Aorta (tissue), 5 donors: ENCODE measurements at places on chromosomes 12 and 14.

DNA sequence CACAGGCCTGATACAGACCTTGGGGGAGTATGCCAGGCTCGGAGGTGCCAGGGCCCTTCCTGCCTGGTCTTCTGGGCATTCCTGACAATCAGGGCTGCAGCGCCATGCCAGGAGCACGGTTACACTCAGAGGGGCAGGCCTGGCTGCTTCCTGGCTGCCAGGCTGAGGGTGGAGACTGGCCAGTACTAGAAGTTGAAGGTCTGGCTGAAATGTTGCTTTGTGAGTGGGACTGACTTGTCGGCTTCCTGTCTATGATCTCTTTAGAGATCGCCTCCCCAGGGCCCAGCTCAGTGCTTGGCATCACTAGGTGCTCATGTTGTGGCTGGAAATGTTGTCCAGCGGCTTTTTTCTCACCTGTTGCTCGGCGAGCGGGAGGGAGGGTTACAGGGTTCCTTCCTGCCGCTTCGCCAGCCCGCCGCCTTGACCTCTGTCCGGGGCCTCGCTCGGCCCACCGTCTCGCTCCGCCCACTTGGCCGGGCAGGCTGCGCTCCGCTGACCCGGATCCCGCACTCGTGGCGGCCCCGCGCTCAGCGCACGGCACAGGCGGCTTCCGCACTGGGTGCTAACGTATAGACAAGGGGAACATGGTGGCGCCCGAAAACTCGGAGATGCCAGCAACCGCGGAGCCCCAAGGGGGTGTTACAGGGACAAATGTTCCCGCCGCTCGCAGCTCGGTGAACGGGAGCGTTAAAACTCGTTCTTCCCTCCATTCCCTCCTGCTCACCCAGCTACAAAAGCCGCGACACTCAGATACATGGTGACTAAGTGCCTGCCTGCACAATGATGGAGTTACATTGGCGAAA, 32.6 kb downstream of the PAPLN start:
- DNase-seq = peak; percentile 77

- DNase-seq = no peak
These were observed 113.9 kb downstream of the KTN1 start for GRCh38 chr14:55693904-55694303.

- peak; percentile 64 for DNase-seq
These were observed 2.2 kb upstream of the PPTC7 start for GRCh38 chr12:110585231-110585799.

- no peak for DNase-seq
These were observed 54.3 kb upstream of the OVCH1 start for GRCh38 chr12:29551812-29552211.

GRCh38 chr12:25146686-25147085, 48.3 kb downstream of the DNAI7 start:
- DNase-seq = no peak

DNA sequence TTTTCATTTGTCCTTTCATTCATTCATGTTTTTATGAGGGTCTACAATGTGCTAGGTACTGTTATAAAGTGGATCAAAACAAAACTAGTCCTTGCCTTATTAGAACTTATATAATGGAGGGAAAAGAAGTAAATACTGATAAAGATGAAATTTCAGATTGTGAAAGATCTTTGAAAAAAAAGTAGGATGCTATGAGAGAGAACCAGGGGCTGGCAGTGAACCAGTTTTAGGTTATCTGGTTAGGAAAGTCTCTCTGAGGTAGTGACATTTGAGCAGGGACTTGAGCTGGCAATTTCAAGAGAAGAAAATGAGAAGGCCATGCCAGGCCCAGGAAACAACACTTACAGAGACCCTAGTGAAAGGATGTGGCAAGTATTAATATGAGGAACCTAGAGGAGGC, 57.3 kb upstream of the E2F7 start:
- no peak for DNase-seq

GRCh38 chr12:54282949-54283593, 2.5 kb downstream of the HNRNPA1 start:
- DNase-seq = peak; percentile 57

DNA sequence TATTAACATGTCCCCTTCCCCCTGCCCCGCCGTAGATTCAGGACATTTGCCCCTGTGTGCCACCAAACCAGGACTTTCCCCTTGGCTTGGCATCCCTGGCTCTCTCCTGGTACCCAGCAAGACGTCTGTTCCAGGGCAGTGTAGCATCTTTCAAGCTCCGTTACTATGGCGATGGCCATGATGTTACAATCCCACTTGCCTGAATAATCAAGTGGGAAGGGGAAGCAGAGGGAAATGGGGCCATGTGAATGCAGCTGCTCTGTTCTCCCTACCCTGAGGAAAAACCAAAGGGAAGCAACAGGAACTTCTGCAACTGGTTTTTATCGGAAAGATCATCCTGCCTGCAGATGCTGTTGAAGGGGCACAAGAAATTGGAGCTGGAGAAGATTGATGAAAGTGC, 28.9 kb downstream of the HRK start:
- DNase-seq = no peak

DNA sequence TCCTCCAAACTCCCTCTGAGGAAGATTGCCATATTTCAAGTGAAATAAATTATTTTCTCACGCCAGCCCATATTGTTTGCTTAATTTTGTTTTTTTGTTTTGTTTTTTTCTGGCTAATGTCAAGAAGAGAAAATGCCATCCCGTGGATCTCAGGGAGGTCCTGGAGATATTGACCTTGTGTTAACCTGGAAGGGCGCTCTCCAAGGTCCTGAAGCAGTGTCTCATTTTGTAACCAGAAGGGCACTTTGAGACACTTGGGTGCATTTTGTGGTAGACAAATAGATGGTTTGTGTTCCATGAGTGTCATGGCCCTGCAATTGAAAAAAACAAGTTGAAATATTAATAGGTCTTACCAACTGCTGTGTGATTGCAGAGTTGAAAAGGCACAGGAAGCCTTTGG, 268.9 kb downstream of the SUDS3 start:
- DNase-seq = no peak

DNA sequence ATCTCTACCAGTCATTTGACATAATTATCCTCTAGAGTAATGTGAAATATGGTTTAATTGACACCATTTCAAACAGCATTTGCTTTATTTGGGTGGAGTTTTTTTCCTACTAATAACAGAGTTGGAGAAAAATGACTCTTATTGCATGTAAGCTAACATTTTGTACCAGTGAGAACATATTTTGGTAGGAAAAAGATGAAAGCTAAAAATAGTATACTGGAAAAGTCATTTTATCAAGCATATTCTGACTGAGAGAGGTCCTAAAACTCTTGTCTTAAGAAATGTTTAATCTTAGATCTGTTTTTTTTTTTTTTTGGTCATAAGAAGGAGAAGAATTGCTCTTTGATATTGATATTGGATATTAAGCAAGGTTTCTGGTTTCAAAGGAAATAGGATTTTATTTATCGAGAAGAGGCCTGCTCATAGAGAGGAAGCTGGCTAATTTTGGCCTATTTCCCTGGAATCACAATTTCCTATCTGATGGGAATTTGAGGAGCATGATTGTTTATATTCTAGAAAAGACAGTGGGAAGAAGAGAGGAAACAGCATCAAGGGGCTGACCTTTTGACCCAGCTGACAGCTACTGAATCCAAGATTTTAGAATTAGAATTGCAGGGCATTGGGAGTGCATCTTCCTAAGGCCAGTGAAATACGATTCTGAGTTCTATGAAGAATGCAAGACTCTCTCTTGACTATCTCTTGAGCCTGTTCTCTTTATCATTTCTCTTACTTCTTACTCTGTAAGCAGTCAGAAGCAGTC, 19.4 kb downstream of the OTOGL start:
- DNase-seq = no peak

- no peak for DNase-seq
These were observed 35.7 kb downstream of the NRDE2 start for GRCh38 chr14:90295870-90296516.

- no peak for DNase-seq
These were observed 90.9 kb downstream of the GPR65 start for GRCh38 chr14:88095791-88096190.
